ENCODE measurements at places on chromosomes 12 and 14.

DNA sequence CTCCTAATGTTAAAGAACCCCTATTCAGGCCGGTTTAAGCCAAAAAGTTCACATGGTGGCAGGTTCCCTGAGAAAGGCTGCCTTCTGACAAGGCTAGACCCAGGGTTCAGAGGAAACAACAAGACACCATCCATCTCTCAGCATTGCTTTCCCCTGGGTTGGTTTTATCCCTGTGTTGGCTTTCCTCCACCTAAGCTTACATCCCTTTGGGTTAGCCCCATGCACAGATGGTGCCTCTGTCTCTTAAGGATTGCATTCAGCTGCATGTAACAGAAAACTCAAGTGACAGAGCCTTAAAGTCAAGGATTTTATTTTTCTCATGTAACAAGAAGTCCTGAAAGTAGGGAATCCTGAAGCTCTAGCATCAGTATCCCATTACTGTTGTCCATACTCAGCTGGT lies 42.8 kb upstream of the RIN3 start:
- no peak for DNase-seq

DNA sequence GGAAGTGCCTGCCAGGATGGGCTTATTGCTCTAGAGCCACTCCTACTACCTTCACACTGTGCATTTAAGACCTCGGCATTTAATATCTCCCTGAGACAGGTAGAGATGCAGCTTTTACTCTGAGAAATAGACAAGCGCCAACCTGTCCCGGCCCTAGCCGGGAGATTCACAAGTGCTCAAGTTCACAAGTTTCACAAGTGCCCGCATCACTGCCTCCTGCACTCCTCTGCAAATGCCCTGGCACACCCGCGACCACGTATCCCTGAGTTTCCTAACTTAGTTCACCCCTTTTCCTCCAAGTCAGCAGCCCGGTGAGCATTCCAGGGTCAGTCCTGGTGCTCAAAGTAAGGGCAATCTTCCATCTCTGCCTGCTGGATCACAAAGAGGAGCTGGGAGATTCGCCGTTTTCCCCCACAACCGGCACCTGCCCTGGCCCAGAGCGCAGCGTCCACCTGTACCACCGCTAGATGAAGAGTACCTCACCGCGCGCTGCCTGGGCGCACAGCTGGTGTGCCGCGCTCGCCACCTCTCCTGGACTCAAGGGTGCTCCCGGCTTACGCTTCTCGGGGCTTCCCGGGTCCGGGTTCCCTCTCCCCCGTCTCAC lies 5.0 kb upstream of the SLC38A4 start:
- DNase-seq, result no peak

GRCh38 chr14:92684801-92685560 lies 63.4 kb downstream of the LGMN start:
- DNase-seq, result no peak

DNA sequence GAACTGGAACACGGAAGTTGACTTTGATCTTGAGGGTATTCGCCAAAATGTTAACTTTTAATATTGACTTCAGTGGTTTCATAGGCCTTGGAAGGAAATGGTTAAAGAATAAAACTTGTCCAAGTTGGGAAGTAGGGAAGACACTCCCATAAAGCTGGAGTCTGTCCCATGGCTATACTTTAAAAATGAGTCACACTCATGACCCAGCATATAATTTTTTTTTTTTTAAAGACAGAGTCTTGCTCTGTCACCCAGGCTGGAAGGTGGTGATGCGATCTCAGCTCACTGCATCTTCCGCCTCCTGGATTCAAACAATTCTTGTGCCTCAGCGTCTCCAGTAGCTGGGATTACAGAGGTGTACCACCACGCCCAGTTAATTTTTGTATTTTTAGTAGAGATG lies 19.6 kb downstream of the TMPRSS12 start:
- DNase-seq, result no peak

DNA sequence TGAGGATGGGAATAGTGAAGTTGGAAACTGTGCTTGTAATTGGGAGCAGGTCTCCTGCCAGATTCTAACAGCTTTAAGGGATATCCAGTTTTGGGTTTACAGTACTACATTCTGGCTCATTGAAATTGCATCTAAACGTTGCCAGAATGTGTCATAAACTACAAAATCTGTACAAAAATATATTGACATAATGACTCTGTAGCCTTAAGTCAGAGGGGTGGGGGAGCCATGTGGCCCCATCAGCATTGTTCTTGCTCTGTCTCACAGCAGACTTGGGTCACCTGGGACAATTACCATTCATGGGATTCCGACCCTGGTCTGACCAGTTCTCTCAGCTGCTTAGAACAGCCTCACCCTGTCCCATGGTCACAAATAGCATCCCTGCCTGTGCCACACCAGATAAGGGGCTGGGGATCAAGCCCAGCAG lies 43.3 kb upstream of the MED13L start:
- DNase-seq, result no peak

DNA sequence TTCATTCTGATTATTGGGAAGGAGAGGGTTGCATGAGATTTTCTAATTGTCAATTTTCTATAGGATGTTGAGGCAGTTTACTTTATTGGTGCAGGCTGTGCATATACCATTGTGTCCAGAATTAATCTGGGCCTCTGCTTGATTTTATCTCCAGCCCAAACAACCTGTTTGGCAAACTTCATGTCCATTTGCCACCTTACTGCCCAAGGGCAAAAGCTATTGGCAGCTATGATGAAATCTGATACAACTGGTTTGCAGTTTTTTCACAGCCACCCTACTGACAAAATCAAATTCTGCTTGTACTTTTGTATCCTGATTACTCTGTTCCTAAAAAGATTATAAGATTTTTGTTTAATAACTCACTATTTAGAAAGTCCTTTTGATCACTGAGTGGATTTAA lies 789.2 kb upstream of the FBXO33 start:
- no peak for DNase-seq

DNA sequence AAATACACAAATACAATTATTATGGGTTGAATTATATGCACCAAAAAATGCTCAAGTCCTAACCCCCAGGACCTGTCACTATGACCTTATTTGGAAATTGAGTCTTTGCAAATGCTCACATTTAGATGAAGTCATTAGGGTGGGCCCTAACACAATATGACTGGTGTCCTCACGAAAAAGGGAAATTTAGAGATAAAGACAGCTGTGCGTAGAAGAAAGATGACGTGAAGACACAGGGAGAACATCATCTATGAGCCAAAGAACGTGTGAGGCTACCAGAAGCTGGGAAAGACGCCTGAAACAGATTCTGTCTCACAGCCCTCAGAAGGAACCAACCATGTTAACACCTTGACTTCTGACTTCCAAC lies 259.2 kb downstream of the EMP1 start:
- DNase-seq, result no peak

DNA sequence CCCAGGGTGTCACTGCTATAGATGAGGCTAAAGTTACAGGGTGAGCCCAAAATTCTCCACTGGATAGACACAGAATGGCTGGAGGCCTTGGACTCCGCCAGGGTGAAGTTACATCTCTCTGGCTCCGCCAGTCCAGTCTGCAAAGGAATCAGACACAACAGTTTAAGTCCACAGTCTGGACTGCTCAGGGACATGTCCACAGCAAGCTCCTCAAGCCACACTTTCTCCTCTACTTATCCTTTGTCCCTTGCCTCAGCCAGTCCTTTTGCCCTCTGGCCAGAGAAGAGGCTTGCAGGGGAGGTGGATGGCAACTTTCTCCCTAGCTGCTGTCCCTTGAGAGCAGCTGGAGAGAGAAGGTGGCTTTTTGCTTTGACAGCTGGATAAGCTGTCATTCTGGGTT lies 28.0 kb downstream of the PTPRB start:
- DNase-seq, result no peak

GRCh38 chr12:24034160-24034559 lies 84.7 kb upstream of the SOX5 start:
- DNase-seq, result no peak

- no peak for DNase-seq
Measured at GRCh38 chr12:56143217-56143616, 9.2 kb upstream of the MYL6B start.

DNA sequence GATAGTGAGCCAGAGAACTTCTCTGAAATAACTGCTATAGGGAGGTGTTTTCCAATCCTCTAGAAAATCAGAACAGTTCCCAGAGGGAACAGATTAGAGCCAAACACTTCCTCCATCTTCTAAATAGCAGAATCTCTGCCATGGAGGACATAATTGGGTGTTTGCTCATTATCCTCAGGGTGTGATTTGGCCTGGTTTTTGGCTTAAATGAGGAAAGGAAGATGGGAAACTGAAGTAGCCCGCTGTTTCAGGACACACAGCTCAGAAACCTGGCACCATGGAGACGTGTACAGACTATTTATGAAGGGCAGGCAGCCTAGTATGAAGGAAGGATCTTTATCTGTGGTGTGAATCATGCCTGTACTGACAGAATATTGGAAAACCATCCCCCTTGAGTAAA lies 231.7 kb upstream of the PRKD1 start:
- no peak for DNase-seq

DNA sequence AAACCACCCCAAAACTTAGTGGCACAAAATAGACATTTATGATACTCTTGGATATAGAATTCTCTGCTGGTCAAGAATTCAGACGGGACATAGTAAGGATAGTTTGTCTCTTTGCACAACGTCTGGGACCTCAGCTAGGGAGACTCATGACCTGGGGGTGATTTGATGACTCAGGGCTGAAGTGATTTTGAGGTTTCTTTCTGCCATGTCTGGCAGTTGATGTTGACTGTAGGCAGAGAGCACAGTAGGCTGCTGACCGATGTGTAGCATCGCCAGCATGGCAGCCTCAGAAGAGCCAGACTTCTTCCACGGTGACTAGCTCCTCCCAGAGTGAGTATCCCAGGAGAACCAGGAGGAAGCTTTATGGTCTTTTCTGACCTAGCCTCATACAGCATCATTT lies 88.9 kb upstream of the FRMD6 start:
- no peak for DNase-seq

DNA sequence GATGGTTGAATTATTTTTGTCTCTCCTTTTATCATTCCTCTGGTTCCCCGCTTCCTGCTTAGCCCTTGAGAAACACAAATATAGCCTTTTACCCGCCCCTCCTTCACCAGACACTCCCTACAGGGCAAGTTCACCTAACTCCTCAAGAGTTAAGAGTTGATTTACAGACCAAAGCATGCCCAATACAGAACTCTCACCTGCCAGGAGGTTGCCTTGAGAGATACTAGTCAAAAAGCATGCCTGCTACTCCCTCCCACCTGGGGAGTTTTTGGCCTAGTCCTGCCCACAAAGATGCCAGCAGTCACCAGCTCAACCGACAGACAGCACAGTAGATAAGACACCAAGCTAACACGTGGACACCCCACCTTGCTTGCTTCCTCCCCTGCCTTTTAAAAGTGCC lies 11.2 kb downstream of the LGMN start:
- DNase-seq, result no peak

DNA sequence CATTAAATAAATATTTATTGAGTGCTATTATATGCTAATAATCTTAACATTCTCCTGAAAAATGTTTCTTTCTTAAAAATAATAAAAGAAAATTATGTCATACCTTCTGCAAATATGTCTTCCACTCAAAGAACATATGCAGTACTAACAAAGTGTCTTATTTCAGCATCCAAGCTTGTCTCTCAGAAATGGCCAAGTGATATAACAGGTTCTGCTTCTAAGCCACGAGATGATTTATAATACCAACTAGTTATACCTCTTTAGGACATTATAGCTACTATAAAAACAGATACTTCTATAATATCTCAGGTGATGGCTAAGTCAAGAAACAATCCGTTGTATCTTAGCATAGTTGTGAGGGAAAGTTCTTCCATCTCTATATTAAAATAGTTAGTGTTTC lies 128.1 kb upstream of the ARID2 start:
- DNase-seq, result no peak

- no peak for DNase-seq
Measured at GRCh38 chr12:2625289-2625612, 169.5 kb upstream of the FKBP4 start.

DNA sequence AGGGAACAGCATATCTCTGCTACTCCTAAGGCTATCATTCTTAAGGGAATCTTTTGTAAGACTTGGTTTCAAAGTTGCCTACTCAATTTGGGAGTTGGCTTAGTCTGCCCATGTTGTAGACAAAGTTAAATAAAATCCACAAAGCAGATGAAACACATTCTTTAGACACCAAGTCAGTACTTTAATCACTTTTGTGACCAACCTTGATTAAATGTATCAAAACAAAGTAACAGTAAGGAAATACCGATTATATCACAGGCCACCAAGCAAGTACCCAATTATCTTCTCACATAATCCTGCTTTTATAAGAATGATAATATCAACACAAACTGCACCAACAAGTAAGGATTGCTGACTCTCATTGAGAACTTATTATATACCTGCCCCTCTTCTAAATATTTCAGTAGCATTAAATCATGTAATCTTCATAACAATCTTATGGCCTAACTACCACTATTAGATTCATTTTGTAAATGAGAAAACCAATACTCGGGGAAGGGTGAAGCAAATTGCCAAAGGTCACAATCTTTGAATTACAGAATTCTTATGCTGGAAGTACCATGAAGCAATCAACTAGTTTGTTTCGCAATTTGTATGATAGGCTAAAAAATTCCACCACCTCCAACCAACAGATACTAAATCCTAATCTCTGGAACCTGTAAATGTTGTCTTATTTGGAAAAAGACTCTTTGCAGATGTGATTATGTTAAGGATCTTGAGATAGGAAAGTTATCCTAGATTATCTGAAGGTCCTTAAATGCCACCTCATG lies 12.6 kb upstream of the DIO2 start:
- DNase-seq, result no peak

GRCh38 chr12:57390174-57390573 lies 40.7 kb downstream of the R3HDM2 start:
- DNase-seq, result no peak

GRCh38 chr12:59164991-59165718 lies 244.9 kb upstream of the LRIG3 start:
- no peak for DNase-seq
